ENCODE measurements at places on chromosomes 11 and 22.

DNA sequence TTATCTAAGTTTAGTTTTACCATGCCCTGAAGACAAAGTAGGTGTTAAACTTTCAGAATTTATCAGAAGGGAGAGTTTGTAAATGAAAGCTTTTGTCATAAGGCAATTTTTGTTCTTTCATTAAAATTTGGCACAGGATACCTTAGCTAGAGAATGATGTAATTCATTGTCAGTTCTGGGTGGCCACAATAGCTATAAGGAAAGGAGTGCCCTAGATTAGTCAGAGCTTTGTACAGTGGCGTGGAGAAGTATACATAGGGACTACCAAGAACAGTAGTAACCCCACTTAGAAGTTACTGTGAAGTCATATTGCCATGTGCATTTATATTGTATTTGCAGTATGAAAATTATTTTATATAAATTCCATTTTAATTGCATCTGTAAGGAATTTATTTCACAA lies 126.3 kb upstream of the CARD18 start:
- DNase-seq, result no peak

- no peak for DNase-seq
These were observed 624.7 kb upstream of the B3GAT1 start for GRCh38 chr11:135036488-135037297.

- DNase-seq, result no peak
These were observed 59.8 kb upstream of the NAV2 start for GRCh38 chr11:19652623-19653375.

DNA sequence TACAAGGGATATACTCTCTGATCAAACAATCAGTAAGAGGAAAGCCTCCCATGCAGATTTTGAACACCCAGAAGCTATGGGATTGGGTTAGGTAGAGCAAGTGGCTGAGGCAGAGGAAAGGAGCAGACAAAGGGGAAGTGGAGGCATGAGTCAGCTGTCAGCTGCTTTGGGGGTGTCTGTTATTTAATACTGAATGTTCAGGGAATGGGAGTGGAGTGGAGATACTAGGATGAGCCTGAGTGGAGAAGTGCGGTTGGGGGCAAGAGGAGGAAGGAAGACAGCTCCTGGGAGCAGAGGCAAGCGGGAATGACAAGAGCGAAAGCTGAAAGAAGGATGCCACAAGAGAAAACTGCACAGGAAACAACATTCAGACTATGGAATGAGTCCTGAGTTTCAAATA lies 22.7 kb upstream of the TMPRSS5 start:
- no peak for DNase-seq
